ENCODE measurements at places on chromosomes 12 and 14.

GRCh38 chr12:113190761-113191160 is 5.2 kb downstream of the RITA1 start:
- DNase-seq, result no peak

DNA sequence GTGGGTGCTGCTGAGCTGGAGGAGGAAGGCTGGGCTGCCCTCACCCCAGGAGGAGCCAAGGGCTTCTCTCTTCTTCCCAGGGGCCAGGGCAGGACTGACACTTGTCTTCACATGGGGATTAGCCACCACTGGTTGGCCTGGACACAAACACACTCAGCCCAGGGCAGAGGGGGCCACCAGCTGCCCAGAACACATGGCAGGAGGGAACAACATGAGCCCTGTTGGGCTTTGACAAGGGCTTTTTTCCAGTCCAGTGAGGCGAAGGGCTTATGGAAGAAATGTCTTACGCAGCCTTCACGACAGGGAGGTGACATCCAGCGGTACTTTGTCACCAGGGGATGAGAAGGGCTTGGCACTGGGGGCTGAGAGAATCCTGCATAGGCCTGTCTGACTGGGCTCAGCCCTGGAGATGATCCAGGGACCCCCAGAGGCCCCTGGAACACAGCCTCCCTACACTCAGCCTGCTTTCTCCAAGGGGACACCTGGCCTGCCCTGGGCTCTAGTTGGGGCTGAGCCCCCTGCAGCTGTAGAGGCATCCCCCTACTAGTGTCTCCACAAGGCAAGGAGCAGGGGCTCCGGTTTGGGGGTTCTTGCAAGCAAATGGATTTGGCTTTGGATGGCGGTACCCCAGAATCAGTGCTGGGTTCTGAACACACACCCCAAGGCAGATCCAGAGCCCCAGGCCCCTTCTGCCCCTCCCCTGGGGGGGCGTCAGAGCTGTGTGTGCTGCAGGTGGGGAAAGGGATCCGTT is 18.9 kb downstream of the ARL6IP4 start:
- DNase-seq, result no peak

DNA sequence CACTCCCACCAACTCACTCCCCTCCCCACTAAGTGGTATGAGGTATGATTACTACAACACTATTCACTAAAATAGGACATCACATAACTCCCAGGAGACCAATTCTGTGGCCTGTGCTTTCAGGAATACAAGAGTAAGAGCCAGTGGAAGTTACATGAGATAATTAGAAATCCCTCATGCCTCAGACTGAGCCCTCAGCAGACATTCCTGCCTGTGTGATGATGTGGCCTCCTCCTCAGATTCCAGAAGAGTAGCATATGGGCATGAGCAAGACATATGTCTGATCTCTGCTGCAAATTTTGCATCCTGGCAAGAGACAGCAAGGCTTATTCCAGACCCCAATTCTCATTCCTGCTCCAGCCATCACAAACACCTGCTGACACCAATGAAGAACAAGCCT is 46.0 kb upstream of the BMP4 start:
- no peak for DNase-seq

- no peak for DNase-seq
These were observed 1.4 kb downstream of the PLXNC1 start for GRCh38 chr12:94149781-94150239.

GRCh38 chr14:85533023-85533860 is 3.3 kb downstream of the FLRT2 start:
- DNase-seq, result no peak

- DNase-seq, result peak; percentile 50
These were observed 1.7 kb upstream of the SYNE3 start for GRCh38 chr14:95518045-95518751.

DNA sequence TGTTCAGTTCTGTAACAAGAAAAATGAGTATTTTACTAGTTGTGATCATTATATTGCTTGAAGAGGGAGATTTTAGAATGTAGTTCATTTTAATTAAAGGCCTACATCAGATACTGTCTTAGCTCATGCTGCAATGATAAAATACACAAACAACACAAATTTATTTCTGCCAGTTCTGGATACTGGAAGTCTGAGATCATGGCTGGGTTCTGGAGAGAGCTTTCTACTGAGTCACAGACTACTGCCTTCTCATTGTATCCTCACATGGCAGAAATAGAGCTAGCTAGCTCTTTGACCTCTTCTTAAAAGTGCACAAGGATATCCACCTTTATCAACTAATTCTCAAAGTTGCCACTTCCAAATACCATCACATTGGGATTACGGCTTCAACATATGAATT is 53.8 kb downstream of the MIS18BP1 start:
- no peak for DNase-seq

- DNase-seq, result peak; percentile 89
These were observed 51.6 kb downstream of the PLEKHG3 start for GRCh38 chr14:64755781-64756221.

DNA sequence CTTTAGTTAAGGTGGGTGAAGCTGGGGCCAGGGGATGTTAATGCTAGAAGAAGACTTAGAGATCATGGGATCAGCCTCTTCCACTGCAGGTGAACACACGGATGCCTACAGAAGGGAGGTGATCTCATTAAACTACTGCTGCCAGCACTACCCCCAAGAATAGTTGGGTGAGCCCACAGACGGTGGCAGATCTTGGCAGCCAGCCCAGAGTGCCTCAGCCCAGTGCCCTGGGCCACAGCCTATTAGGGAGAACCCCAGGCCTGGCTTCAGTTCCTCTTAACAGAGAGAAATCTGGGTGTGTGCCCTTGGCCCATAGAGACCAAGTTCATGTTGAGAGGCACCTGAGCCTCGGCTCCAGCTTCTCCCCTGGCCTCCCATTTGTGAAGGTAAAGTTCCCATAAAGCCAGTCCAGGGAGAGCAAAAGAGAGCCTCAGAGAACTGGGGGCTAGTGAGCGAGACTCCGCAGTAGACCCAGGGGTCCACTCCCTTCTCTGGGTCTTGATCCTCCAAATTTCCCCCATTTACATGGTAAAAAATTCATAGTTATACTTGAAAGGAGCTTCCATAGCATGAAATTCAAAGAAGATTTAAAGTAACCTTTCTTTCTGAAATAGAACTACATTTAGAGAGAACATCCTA is 125.0 kb upstream of the CCND2 start:
- DNase-seq, result peak; percentile 80

DNA sequence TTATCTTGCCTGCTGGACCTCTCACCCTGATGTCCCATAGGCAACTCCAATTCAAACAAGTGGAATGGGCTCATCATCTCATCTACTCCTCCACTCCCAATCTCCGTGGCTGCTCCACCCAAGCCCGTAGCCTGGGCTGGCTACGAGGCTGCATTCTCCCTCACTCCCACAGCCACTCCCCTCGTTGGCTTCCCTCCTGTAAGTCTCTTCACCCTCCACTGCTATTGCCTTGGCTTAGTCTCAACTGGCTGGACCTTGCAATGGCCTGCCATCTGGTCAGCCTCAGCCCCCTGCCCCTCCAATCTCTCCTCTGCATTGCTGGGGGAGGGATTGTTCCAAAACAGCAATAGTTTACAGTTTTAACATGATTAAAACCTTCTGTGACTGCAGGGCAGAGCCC is 44.4 kb upstream of the PELI2 start:
- no peak for DNase-seq

- DNase-seq, result no peak
These were observed 87.3 kb downstream of the SUDS3 start for GRCh38 chr12:118463677-118464076.

DNA sequence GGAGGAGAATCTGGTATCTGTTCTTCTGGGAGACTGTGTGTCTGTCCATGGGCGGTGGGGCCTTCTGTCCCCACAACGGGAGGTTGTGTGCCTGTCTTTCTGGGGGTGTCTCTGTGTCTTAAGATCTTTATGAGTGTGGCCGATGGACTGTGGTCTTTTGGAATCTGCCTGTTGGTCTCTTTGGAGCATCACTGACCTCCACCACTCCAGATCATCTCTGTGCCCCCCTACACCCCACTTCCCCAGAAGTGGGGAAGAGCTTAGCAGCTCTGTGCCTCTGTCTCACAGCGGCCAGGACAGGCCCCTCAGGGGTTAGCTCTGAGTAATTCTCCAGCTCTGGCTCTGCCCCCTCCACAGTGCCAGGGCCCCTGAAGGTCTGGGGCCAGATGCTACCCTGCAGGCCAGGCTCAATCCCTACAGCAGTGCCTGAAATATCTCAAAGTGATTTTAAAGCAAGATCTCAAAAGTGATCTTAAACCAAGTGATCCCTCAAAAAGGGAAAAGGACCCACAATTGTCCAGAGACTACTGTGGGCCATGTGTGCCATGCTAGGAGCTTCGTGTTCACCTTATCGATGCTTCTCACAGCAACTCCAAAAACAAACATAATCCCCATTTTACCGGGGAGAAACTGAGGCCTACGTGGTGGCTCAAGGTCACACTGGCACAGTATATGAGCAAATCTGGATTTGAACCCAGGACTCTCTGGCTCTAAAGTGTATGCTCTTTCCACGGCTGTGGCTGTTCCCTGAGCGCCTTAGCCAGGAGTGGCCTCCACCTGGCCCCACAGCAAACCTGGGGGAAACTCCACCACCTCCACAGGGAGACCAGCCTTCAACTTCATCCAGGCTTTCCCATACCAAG is 26.0 kb upstream of the KRT78 start:
- no peak for DNase-seq

- peak; percentile 30 for DNase-seq
These were observed 8.1 kb upstream of the RNF34 start for GRCh38 chr12:121391619-121392324.

DNA sequence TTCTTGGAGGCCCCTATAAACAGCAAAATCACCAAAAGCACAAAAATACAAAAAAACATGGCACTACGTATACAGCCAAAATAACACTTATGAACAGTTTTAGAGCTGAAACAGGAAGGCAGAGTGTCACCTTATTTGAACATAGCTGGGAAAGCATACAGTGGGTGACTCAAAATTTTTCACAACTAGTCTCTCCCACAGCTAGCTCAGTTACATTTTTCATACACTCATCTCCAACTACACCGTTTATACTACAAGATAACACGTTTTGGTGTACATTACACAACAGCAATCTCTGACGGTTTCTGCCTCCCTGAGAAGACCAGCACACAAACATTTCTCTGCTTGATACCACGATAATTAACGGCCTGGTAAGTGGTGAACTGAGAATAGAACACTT is 2.9 kb downstream of the RAD52 start:
- DNase-seq, result no peak

DNA sequence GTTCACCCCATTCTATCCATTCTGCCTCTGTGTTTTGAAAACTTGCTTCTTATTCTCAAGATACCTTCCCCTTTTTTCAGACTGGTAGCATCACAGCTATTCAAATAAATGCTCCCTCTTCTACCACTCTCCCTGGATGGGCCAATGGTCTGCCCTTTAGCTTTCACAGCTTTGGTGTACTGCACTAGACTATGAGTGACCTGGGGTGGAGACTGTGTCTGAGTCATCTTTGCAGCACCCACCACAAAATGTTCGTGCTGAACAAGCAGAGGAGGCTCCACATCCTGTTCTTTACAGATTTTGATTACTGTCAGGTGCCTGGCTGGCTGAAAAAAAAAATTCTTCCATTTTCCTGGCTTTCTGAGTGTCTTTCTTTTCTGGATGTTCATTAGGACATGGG is 1104.1 kb upstream of the TMEM132C start:
- DNase-seq, result peak; percentile 77

- DNase-seq, result no peak
These were observed 129.3 kb upstream of the PTPRQ start for GRCh38 chr12:80314741-80315140.

GRCh38 chr12:97837401-97837800 is 374.8 kb downstream of the RMST start:
- no peak for DNase-seq

- DNase-seq, result no peak
These were observed 26.7 kb downstream of the OR10P1 start for GRCh38 chr12:55663391-55663790.

DNA sequence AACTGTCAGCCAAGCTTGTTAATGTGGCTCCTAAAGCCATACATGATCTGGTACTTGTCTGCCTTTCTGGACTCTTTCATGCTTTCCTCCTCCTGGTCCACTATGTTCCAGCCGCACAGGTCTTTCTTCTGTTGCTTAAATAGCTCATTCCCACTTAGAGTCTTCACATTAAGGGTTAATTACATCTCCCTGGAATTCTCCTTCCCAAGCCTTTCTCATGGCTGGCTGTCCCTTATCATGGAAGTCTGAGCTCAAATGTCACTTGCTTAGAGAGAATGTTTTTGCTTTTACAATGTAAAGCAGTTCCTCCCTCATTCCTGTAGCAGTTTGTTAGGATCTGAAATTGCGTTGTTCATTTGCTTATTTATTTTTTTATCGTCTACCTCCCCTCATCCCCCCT is 199.6 kb downstream of the TRHDE start:
- no peak for DNase-seq

GRCh38 chr12:129351481-129351880 is 498.2 kb downstream of the GLT1D1 start:
- no peak for DNase-seq

- DNase-seq, result peak; percentile 24
These were observed 536 bp downstream of the VPS29 start for GRCh38 chr12:110501399-110501751.

DNA sequence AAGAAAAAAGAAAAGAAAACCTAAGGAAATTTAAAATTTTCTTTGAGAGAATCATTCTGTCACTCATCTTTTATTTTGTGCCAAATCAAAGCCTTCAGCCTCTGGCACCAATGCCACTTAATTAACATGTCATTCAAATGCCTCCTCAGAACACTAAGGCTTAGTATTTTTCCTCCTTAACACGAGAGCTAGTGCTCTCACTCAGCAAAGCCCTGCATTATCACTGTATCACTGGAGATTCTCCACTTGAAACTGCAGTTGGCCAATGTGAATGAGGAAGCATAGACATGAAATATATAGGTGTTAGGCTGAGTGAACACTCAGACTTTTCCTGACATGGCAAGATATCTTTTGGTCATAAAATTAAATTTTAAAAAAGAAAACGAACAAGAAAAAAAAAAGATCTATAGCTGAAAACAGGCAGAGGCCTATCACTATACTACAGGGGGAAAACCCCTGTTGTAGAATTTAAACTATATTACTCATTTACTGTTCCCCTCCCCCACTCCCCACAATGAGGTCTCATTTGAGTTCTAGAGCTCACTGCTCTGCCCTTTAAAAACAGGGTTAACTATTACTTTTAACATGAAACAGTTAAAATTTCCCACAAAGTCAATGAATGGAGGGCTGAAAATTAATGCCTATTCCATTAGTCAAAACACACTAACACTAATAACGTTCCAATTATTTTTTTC is 5.1 kb downstream of the MBIP start:
- peak; percentile 34 for DNase-seq

DNA sequence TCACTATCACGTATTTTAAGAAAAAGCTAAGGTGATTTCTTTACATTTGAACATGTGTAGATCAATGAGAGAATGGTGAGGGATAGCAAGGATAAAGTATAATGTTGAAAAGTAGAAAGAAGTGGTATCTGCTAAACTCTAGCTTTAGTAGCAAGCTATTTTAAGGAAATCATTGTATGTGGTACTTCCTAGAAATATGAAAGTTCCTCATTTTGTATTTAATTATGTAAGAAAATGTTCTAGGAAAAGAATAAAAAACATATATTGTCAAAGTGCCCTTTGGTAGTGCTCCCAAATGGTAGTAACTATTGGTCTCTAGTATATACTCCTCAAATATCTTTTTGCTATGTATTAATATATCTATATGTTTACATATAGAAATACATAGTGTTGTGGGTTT is 35.7 kb downstream of the RAB21 start:
- no peak for DNase-seq

Data from CD4-positive, alpha-beta T cell treated with Interleukin-4 for 4 hours (primary cell).